ACHN (cell line): ENCODE measurements at places on chromosomes 3 and 15.

DNA sequence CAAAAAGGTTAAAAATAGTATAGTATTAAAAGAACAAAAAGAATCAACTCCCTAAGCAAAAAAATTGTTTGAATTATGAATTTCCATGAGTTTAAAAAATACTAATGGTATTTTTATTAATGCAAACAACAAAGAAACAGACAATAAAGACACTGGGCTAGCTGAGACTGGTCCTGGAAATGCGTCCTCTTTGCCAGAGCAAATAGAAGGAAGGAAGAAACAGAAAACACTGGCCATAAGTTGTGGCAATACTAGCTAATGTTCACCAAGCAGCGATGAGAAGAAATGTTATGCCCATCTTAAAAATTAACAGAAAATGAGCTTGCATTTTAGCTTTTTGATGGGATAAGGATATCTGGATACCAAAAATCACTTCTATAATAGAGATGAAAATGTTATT, 88.6 kb downstream of the TBL1XR1 start:
- no peak for DNase-seq

DNA sequence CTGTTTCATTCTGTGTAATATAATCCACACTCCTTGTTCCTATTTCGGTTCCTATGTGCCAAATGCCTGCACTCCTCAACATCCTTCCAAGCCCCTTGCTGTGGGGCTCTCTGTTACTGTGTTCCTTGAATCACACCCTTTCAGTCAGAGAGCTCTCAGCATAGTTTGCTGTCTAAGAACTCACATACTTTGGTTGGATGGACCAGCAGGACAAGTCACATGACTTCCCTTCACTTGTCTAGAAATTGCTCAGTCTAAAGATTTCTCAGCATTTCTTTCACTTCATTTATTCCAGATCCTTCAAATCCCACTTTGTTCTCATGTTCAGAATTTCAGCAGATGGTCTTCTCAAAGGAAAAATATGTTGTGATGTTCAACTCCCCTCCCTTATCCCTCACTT, 203.5 kb upstream of the PFN2 start:
- no peak for DNase-seq

DNA sequence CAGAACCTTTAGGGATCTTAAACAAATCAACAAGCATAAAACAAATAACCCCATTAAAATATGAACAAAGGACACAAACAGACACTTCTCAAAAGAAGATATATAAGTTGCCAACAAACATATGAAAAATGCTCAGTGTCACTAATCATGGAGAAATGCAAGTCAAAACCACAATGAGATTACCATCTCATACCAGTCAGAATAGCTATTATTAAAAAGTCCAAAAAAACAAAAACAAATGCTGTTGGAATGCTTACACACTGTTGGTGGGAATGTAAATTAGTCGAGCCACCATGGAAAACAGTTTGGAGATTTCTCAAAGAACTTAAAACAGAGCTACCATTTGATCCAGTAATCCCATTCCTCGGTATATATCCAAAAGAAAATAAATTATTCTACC, 423.6 kb downstream of the OTOL1 start:
- DNase-seq: no peak

GRCh38 chr3:52471371-52472238, 16.2 kb downstream of the NISCH start:
- peak; percentile 22 for DNase-seq

DNA sequence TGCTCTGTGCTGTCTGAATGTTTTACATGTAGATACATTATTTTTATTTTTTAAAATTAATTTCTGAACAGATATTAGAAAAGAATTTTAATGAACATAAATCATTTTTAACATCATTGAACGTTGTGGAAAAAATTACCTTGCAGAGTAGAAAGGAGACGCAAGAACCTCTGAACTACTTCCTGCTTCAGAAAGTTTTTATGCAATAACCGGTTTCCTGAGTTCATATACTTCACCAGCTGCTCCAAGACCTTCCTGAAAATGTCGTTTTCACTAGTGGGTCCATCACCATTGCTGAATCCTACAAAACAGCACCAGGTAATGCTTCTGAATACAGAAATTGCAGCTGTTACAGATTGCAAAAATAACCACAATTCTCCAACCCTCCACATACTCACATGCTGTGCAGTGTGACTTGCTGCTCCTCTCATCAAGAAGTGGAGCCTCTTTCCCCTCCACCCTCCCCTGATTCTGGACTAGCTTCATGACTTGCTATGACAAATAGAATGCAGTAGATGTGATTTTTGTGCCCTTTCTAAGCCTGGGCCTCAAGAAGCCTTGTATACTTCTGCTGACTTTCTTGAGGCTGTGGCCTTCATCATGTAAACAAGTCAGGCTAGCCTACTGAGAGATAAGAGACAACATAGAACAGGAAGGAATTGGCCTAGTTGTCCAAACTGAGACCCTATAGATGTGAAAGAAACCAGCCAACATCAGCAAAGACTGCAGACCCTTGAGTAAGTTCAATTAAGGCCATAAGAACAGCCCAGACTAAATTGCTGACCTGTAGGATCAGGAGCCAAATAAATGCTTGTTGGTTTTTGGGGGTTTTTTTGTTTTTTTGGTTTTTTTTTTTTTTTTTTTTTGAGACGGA, 80.4 kb downstream of the TRANK1 start:
- no peak for DNase-seq

DNA sequence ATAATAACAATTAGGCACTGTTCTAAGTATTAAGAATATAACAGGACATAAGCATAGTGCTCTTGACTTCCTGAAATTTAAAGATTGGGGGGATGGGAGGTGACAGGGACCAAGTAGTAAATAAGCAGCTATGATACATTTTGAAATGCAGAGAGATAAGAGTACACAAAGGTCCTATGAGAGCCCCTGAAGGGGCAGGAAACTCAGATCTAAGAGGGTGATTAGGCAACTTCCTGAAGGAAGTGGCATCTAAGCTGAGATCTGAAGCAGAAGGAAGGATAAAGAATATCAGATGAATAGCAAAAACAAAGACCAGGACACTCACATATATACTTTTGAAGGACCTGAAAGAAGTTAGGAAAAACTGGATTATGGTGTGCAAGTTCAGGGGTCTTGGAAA, 415.2 kb upstream of the FRG2C start:
- no peak for DNase-seq

GRCh38 chr15:89442671-89443307, 53.6 kb downstream of the RHCG start:
- DNase-seq: peak; percentile 61

DNA sequence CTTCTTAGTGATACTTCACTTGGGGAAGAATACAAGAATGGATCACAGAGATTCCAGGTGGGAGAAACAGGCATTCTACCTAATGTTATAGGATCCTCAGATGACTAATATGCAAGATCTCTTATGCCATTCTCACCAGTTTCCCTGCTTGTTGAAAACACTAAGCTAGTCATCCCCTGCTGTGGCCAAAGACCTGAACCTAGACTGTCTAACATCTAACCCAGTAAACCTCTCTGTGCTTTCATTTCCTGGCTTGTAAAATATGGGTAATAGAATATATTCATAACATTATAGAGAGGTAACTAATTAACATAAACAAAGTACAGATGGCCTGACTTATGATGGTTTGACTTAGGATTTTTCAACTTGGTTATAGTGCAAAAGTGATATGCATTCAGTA, 776.3 kb downstream of the TUSC7 start:
- no peak for DNase-seq
